ENCODE measurements at places on chromosomes 13 and 19.

- DNase-seq = no peak
Observed at GRCh38 chr19:39738814-39739213, 985 bp upstream of the CLC start.

- DNase-seq = no peak
Observed at GRCh38 chr19:50258918-50259372, 55.5 kb downstream of the MYH14 start.

GRCh38 chr13:43370842-43371241 lies 347.5 kb downstream of the DNAJC15 start:
- DNase-seq = no peak

DNA sequence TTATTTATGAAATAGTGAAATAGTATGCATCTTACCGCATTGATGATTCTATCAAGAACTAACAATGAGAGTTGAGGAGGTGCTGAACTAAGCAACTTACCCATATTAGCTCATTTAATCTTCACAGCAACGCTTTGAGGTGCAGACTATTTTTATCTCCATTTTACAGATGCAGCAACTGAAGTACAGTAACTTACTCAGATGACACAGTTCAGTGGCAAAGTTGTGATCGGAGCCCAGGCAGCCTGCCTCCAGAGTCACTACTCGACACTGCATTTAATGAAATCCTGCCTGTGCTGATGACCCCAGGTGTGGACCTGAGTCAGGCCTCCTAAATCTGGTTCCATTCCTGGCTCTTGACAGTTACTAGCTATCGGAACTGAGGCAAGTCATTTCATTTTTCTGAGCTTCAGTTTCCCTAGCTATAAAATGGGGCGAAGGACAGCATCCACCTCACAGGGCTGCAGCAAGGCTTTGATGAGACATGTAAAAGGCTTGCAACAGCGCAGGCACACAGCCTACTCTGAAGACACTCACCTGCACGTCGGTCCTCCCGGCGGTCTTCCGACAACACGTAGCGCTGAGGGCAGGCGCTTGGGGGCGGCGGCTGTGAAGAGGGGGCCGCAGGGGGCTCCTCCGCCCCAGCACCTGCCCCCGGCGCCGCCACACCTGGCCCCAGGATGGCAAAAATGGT lies 1.5 kb downstream of the MYPOP start:
- DNase-seq = no peak

DNA sequence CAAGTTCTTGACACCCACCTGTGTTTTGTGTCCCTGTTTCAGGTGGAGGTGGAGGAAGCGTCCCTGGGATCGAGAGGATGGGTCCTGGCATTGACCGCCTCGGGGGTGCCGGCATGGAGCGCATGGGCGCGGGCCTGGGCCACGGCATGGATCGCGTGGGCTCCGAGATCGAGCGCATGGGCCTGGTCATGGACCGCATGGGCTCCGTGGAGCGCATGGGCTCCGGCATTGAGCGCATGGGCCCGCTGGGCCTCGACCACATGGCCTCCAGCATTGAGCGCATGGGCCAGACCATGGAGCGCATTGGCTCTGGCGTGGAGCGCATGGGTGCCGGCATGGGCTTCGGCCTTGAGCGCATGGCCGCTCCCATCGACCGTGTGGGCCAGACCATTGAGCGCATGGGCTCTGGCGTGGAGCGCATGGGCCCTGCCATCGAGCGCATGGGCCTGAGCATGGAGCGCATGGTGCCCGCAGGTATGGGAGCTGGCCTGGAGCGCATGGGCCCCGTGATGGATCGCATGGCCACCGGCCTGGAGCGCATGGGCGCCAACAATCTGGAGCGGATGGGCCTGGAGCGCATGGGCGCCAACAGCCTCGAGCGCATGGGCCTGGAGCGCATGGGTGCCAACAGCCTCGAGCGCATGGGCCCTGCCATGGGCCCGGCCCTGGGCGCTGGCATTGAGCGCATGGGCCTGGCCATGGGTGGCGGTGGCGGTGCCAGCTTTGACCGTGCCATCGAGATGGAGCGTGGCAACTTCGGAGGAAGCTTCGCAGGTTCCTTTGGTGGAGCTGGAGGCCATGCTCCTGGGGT lies 16.7 kb downstream of the PRAM1 start:
- DNase-seq = no peak

GRCh38 chr19:40054632-40055031 lies 1.4 kb downstream of the ZNF780B start:
- no peak for DNase-seq

GRCh38 chr13:77375560-77376108 lies 48.7 kb upstream of the MYCBP2 start:
- no peak for DNase-seq

DNA sequence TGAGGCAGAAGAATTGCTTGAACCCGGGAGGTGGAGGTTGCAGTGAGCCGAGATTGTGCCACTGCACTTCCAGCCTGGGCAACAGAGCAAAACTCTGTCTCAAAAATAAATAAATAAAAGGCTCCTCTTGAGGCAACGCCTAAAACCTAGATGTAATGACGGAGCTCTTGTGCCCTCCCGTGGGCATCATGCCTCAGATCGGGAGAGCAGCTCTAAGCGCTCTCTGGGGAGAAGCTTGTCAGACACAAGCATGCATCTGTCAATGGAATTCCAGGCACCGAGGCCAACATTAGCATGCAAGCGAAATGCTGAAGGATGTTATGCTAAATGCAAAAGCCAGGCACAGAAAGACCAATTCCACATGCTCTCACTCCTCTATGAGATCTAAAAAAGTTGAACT lies 45.6 kb upstream of the MRI1 start:
- DNase-seq = no peak

DNA sequence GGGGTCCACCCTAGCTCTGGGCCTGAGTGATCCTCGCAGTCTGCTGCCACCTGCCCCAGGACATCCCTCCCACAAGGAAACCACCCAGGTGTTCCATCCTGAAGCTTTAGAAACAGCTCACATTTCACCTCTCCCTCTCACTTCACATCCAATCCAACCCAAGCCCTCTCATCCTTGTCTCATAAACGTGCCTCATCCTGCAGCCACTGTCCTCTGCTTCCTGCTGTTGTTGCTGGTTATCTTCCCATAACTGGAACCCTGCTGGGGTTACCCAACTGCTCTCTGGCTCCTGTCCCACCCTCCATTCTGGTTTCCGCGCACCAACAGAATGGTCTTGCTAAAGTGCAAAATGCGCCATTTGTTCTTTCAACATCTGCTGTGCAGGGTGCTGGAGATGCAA lies 59.7 kb upstream of the MTIF3 start:
- no peak for DNase-seq

DNA sequence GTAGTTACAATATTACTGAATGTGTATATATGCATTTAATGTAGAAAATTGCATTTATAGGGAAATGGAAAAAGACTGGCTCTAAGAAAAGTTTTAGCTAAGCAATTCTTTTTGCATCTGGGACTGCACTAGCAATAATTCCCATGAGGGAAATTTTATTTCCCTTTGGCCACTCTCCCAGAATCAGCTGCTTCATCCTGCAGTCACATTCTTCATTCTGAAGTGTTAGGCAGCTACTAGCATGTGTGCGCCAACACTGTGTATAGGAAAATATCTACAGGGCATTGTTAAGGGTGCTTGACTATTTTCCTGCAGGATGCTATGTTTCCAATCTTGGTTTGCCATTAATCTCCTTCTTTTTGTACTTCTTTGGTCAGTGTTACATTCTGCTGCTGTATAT lies 312.8 kb upstream of the PCDH20 start:
- DNase-seq = no peak

- DNase-seq = no peak
Observed at GRCh38 chr19:44255705-44256411, 3.8 kb upstream of the ZNF233 start.

DNA sequence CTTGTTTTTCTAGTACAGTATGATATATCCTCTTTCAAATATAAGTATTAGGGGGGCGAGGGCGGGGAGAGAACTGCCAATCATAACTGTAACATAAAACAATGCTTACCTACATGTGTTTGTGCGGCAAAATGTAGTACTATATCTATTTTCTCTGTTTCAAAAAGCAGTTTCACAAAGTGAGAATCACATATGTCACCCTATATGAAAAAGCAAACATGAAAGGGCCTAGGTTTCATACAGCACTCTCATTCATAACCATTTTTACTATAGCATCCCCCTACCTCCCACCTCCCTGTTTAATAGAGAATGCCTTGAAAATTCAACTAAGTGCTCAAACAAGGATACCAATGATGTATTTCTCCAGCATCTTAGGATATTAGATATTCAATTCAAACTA lies 5.2 kb downstream of the TGDS start:
- DNase-seq = no peak

- DNase-seq = no peak
Observed at GRCh38 chr19:56294549-56294948, 20.1 kb downstream of the ZSCAN5A start.

GRCh38 chr13:61908906-61909615 lies 493.4 kb upstream of the PCDH20 start:
- no peak for DNase-seq

GRCh38 chr19:918152-918437 lies 962 bp downstream of the KISS1R start:
- no peak for DNase-seq

GRCh38 chr13:29328501-29328900 lies 267.0 kb downstream of the SLC7A1 start:
- DNase-seq = no peak

DNA sequence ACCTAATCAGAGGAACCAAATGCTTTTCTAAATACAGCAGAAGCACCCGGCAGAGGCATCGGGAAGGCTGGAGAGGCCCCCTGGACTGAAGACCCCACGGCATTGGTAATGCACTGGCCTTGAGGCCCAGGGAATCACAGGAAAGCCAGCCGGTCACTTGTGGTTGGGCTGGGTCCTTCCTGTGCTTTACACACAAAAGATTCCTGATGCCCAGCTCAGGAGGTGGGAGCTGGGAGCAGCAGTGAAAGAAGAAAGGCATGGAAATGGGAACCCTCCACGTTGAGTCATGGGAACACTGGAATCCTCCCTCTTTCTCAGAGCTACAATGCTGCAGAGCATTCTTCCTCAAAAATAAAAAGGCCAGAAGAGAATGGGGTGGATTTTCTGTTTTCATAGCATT lies 126.4 kb downstream of the TNFRSF19 start:
- no peak for DNase-seq

- DNase-seq = no peak
Observed at GRCh38 chr13:28181413-28181812, 43.1 kb downstream of the PAN3 start.

DNA sequence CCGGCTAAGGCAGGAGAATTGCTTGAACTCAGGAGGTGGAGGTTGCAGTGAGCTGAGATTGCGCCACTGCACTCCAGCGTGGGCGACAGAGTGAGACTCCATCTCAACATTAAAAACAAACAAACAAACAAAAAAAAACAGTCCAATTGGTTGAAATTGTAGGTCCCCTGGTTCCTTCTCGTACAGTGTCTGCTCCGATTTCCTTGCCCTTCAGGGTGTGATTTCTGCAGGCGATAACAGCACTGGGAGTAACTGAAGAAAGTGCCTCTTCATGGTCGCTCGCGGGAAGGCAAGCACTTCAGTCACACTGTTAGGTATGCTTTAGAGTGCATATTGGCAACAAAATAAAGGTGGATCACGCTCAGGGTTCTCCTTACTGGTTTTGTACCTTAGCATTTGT lies 39.7 kb downstream of the TPT1 start:
- no peak for DNase-seq

DNA sequence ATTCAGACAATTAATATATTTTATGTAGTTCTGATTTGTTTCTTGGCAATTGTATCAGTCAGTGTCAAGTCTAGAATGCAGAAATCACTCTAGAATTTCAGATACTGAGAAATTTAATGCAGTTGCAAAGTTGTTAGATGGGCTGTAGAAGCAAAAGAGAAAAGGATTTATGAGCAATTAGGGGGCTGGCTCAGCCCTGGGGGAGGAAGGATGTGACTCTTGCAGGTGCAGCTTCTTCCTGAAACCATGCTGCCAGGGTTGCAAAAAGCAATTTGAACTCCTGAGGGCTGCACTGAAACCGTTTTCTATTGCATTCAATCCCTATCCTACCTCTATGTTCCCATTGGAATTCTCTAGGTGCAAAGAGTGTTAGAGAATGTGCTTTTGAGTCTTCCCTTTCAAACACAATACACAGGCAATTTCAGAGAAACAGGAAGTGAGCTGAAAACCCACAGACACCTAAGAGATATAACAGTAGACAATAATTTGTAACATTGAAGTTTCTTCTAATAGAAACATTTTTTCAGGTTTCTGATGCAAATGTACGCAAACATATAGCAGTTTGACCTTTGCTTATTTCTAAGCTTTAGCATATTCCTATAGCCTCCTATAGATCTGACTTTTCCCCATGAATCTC lies 814.7 kb upstream of the ATXN8OS start:
- no peak for DNase-seq

DNA sequence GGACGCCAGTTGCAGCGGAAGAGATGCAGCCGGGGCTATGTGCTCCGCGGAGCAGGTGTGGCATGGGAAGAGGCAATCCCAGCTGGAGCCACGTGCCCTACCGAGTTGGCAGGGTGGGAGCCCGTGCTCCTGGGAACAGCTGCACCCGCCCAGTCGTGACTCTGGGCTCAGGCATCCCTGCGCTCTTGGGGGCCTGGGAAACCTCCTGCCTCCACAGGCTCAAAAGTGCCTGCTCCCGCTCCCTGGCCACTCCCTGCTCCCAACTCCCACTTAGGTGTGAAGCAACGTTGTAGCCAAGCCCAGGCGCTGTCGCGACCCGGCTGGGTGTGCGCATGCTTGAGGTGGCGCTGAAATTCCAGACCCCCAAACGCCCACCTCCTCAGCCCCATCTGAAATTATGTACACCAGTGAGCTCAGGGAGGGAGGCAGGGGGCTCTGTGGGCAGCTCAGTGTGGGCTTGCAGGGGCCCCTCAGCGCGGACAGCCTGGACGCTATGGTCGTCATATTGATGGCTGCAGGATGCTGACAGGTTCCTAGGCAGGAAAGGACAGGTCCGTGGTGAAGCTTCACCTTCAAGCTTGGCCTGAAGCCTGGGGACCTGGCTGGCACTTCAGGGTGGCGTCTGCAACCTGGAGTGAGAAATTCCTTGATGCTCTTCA lies 429.9 kb downstream of the SLITRK1 start:
- no peak for DNase-seq

DNA sequence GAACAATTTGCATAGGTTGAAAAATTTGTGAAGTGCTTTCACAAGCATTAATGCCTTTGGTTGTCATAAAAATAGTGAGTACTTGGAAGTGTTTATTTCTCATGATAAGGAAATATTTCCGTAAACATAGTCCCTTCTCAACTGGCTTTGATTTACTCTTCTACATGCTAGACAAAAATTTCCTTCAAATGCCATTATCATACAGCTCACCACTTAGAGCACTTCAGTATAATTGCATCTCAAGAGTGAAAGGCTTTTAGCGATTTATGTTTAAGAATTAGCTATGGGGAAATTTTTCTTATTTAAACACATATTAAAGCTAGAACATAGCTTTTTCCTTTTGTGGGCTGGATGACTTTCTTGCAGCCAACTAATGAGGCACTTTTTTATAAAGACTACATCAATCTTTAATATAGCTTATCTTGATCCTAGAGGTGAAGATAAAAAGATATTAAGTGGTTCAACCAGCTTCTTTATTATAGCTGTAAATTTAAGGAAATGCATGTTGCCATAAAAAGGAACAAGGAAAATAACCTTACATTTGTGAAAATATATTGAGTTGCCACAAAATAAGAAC lies 656.8 kb downstream of the SLITRK6 start:
- no peak for DNase-seq

GRCh38 chr13:26787961-26788360 lies 27.4 kb upstream of the GPR12 start:
- no peak for DNase-seq

GRCh38 chr13:27918041-27918917 lies 1.5 kb upstream of the PDX1 start:
- no peak for DNase-seq
